Thoracic aorta (tissue), 2 donors: ENCODE measurements at places on chromosomes 1 and 21. TPM values are rescaled to one million over a fixed set of nuclear protein-coding genes. Genes with fewer than 3 reads are reported as not detected.

Gene TSTD1
- total RNA-seq, result 19.9 TPM

Gene STUM
- 1.6 TPM for total RNA-seq

DNA sequence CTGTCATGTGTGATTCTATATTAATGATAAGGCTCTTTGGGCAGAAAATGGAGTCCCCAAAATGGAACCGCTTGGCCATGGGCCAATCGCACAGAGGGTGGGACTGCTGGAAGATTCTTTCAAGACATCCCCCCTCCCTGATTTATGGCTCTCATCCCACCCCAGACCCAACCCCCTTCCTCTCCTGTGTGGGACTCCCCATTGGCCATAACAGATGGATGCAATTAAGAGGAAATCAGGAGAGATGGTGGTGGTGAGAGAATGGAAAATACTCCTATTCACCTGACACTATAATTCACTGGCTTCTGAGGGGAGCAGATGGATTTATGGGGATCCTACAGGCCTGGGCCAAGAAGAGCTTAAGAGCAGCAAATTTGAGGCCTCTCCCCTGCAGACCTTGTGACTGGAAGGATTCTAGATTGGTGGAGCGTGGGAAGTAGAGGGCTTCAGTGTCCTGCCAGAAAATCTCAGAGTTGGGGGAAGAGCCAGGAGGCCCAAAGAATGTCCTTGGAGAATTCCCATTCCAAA lies 1.7 kb downstream of the IGFN1 start:
- no peak for DNase-seq

DNA sequence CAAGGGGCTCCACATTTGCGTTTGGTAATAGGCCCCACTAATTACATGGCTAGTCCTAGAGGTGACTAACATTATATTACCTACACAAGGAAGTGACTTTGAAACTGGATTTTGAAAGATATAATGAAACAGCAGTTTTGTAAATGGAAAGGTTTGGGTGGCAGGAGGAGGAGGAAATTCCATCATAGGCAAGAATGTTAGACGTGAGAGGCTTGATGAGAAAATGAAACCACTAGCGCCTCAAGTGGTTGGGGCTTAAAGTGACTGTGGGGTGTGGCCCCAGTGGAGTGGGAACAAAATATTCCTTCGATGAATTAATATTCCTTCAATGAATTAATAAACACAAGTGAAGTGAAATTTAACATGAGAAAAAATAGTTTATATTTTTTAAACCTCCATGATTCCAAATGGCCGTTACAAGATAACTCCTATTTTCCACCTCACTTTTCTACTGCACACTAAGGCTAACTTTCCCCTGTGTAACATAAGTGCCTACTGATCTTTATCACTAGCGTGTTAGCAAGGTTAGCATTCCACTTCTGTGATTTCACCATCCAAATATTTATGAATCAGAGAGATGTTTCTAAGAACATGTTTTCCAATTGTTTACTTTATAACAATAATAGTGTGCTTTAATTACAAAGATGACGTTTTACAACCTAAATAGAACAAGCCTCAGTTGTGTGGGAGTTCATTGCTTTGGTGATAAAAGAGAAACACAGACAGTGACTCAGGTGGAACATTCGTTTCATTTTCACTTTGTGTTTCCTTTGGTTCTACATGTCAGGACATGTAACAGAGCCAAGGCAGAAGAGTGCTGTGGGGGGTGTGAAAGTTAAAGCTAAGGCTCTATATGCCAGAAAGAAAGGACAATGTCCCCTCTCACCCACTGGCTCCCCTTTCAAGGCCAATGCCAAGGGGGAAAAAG lies 12.5 kb upstream of the ATF3 start:
- DNase-seq, result no peak

Gene LCA5L
- total RNA-seq, result 1.2 TPM
